ENCODE measurements at places on chromosomes 12 and 14.

- no peak for DNase-seq
These were observed 188.5 kb downstream of the CCDC91 start for GRCh38 chr12:28378736-28379135.

DNA sequence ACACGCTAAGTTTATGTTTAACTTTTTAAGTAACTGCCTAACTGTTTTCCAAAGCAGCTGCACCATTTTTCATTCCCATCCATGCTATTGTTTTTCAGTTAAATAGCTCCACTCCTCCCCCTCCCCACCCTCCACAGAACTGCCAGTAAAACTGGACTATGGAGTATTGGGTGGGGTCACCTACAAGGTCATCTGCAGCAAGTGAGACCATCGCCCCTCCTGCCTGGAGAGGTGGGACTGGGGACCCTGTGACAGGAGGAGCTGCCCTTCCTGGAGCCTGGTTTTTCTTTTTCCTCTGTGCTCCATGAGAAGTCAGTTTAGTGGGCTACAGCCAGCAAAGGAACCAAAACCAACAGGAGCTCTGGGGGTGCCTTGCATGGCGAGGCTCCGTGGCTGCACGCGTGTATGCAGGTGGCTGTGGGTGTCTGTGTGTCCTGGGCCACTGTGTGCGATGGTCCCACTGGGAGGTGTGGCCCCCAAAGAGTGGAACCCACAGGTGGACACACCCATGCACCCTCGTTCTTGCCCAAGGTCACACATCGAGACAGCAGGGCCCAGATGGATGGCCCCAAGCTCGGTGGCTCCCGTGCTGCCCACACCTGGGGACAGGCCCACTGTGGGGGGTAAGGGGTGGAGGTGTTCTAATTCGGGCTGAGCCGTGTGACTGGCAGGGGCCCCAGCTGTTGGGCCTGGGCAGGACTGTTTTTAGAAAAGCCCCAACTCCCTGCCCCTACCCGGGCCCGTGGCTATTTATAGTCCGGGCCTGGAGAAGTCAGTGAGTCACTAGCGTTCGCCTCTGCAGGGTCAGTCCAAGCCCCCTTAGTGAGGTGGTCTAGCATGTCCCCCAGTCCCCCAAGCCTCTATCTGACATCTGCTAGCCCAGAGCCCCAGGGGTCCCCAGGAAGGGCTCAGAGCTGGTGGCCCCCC is 2.3 kb upstream of the ADSS1 start:
- no peak for DNase-seq

GRCh38 chr12:53184828-53185227 is 4.1 kb upstream of the CSAD start:
- no peak for DNase-seq

GRCh38 chr12:49967777-49968250 is 4.9 kb upstream of the AQP6 start:
- DNase-seq, result no peak

- DNase-seq, result no peak
These were observed 20.8 kb upstream of the CDK17 start for GRCh38 chr12:96421014-96421413.

DNA sequence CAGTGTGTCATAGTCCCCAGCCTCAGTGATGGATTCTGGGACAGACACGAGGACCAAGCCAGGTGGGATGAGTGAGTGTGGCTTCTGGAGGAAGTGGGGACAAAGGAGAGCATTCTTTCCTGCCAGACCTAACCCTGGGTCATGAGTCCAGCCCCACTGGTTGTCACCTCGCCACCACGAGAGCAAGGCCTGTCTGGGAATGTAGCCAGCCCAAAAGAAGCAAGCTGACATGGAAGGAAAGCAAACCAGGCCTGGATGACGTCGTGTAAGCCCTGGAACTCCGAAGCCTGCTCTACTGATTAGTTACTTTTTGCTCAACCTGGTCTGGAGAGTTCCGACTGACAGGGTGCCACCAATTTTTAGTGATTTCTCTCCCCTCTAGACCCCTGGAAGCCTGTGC is 105.9 kb downstream of the SINHCAF start:
- no peak for DNase-seq

DNA sequence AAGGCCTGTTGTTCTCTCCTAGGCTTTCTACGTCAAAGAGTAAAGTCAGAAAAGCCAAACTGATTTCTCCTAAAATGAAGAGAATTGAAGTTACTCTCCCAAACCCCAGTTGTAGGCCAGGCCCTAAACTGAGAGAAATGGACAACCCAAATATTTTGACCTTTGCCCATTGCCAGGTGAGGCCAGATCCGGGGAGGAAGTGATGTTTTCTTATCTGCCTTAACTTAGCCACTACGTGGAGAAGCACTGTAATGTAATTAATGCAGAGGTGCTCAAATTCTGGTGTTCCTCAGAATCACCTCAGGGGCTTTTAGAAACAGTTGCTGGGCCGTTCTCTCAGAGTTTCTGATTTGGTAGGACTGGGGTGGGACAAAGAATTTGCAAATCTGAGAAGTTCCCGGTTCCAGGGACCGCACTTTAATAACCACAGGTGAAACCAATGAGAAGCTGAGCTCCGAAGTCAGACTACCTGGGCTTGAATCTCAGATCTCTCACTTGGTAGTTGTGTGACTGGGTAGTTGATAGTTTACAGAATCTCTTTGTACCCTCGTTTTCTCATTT is 73.2 kb downstream of the ETV6 start:
- no peak for DNase-seq

All from NCI-H524 treated with DMSO at 0.1 percent for 48 hours (cell line).